Activated CD8-positive, alpha-beta memory T cell treated with anti-CD3 and anti-CD28 coated beads, Interleukin-2, amount 10 ng/mL, durations not matched to agents 7 days and 5 days (primary cell): ENCODE measurements at places on chromosomes 2 and 18. TPM values are rescaled to one million over a fixed set of nuclear protein-coding genes. Genes with fewer than 3 reads are reported as not detected.

EVA1A gene
- not detected for total RNA-seq

PRADC1 gene
- 13.7 TPM for total RNA-seq

DNA sequence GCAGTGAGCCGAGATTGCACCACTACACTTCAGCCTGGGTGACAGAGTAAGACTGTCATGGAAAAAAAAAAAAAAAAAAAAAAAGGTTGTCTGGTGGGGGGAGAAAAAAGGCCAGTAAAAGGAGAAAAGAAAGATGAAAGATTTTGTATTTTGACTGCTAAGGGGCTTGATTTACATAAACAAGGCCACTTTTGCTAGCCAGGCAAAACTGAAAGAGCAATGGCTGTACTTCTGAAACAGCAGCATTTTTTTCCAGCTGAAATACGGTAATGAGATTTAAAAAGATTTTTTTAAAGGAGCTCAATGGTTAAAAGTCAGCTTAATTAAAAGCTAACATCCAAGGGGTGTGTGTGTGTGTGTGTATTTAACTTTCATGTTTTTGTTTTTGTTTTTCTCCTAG, 11.3 kb upstream of the OXER1 start:
- H3K36me3 ChIP-seq = peaks cover 6% of the 10 kb centered on the region
- no peak overlapping the region for H3K4me3 ChIP-seq
- no peak overlapping the region for H3K27ac ChIP-seq
- no peak for DNase-seq
- no peaks in the 10 kb centered on the region for H3K27me3 ChIP-seq

DNA sequence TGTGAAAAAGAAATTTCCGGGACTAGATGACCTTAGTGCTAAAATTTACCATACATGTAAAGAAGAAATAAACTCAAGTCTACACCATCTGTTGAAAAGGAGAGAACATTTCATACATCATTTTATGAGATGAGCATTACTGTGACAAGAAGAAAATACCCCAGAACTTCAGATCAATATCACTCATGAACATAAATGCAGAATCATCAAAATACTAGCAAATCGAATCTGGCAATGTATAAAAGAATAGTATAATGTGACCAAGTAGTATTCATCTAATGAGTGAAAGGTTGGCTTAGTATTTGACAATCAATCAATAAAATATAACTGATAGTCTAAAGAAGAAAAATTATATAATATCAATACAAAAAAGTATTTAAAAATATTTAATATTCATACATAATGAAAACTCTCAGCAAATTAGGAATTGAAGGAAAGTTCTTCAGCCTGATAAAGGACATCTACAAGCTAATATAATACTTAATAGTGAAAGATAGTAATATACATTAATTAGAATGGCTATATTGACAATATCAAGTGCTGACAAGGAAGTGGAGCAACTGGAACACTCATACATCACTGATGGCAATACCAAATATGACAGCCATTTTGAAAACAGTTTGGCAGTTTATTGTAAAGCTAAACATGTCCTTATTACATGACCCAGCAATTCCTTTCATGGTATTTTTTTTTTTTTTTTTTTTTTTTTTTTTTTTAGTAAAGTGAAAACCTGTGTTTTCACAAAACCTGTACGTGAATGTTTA, 231.4 kb upstream of the ZEB2 start:
- no peak for DNase-seq
- H3K4me3 ChIP-seq = no peak overlapping the region
- peaks cover 2% of the 10 kb centered on the region for H3K27me3 ChIP-seq
- H3K27ac ChIP-seq = no peak overlapping the region
